ENCODE measurements at places on chromosomes 4 and X.

DNA sequence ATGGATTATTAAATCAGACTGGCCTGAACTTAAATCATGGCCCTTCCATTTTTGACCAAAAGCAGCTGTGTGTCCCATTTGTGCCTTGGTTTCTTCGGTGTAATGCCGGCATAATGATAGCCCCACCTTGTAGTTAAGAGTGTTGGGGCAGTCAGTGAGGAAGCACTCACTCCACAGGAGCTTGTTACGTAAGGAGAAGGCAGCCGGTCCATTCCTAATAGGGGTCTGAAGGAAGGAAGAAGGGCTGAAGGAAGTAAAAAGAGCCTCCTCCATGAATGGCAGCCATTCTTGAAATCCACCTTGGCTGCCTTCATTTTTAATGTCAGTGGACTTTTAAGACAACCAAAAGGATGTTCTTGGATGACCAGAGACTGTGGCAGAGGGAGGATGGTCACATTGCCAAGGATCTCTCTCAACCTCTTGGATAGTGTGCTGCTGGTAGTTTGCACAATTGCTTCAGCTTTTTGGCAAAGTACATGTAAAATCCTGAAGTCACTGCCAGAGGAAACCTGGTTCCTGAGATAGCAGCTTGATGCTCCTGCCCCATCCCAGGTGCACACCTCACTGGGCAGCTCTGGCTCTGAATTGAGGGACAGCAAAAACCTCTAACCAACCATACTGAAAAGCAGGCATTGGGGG lies 113.5 kb downstream of the PTTG2 start:
- DNase-seq: no peak

DNA sequence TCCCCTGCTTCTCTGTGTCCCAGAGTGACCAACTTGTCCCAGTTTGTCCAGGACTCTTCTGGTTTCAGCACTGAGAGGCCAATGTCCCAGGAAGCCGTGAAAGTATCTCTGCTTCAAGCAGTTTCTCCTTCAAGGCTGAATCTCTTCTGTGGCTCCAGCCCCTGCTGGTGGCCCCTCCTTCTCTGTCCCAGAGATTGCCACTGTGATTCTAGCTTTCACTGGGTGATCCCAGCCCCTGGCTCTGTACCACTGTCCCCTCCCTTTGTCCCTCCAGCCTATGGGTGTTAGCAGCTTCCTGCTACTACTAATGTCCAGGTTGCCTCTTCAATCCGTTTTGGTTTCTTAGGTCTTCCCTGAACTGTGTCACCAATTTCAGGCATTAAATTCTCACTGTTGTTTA lies 70.5 kb downstream of the SOX3 start:
- no peak for DNase-seq

DNA sequence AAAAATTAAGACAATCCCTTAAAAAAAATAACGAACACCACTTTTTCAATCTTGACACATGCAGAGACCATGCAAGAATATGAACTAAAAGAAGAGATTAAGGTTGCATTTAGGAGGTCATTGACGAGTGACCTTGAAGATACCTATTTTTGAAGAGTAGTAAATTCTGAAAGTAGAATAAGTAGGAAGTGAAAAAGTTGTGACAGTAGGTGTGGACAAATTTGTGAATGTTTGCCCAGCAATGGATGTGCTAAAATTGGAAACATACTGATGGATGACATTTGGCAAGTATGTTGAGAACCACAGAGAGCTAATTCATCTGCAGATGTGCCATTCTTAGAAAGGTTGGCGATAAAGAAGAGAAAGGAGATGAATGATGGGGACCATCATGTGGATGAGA lies 213.7 kb upstream of the VCX3A start:
- no peak for DNase-seq

- no peak for DNase-seq
These were observed 46.0 kb upstream of the TEX13A start for GRCh38 chrX:105266456-105266855.

GRCh38 chrX:130247996-130248395 lies 20.7 kb downstream of the ZNF280C start:
- no peak for DNase-seq

- no peak for DNase-seq
These were observed 66.9 kb upstream of the MMAA start for GRCh38 chr4:145552181-145552822.

DNA sequence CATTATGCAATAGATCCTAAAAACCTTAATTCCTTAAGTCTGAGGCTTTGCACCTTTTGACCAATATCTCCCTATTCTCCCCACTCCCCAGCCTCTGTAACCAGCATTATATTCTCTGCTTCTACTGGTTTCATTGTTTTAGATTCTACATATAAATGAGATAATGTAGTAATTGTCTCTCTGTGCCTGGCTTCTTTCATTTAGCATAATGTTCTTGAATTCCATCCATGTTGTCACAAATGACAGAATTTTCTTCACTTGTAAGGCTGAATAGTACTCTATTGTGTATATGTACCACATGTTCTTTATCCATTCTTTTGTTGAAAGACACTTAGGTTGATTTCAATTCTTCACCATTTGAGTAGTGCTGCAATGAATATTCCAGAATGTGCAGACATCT lies 66.0 kb downstream of the MAGEC1 start:
- DNase-seq: no peak

GRCh38 chr4:83677656-83678055 lies 141.7 kb downstream of the GPAT3 start:
- no peak for DNase-seq

DNA sequence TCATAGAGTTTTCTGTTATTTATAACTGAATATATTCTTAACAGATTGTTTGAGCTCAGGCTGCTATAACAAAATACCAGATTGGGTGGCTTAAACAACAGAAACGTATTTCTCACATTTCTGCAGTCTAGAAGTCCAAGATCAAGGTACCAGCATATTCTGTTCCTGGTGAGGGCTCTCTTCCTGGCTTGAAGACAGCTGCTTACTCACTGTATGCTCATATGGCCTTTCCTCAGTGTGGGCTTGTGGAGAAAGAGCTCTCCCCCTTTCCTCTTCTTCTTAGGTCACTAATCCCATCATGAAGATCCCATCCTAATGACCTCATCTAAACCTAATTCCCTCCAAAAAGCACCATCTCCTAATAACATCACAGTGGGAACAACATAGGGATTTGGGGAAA lies 117.8 kb downstream of the RASGEF1B start:
- no peak for DNase-seq

GRCh38 chr4:89110541-89110985 lies 770 bp upstream of the TIGD2 start:
- no peak for DNase-seq

- no peak for DNase-seq
These were observed 21.9 kb downstream of the MAOA start for GRCh38 chrX:43677993-43678392.

GRCh38 chr4:121554382-121554781 lies 142.4 kb downstream of the ANXA5 start:
- DNase-seq: no peak

DNA sequence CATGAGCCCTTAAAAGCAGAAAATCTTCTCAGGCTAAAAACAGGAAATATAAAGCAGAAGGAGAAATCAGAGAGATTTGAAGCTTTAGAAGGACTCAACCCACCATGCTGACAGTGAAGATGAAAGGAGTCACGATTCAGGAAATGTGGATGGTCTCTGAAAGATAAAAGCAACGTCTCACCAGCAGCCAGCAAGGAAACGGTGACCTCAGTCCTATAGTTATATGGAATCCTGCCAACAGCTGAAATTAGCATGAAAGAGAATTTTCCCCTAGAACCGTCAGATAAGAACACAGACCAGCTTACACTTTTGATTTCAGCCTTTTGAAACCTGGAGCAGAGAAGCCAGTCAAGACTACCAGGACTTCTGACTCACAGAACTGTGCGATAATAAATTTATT lies 715.7 kb upstream of the HTR2C start:
- no peak for DNase-seq

GRCh38 chr4:150131581-150132228 lies 53.5 kb downstream of the DCLK2 start:
- no peak for DNase-seq

DNA sequence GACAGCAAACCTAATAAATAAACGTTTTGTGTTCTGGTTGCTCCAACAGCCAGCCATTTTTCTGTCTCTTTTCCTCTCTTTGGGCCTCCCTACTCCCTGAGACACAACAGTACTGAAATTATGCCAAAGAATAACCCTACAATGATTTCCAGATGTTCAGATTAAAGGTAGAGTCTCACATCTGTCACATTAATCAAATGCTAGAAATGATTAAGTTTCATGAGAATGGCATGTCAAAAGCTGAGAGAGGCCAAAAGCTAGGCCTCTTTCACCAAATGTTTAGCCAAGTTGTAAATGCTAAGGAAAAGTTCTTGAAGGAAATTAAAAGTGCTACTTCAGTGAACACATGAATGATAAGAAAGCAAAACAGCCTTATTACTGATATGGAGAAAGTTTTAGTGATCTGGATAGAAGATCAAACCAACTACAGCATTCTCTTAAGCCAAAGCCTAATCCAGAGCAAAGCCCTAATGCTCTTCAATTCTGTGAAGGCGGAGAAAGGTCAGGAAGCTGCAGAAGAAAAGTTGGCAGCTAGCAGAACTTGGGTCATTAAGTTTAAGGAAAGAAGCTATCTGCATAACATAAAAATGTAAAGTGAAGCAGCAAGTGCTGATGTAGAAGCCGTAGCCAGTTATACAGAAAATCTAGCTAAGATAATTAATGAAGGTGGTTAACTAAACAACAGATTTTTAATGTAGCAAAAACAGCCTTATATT lies 182.1 kb upstream of the NUDT6 start:
- no peak for DNase-seq

GRCh38 chrX:3293251-3293650 lies 53.2 kb downstream of the MXRA5 start:
- no peak for DNase-seq

- no peak for DNase-seq
These were observed 65.3 kb downstream of the HPRT1 start for GRCh38 chrX:134525086-134525792.

- no peak for DNase-seq
These were observed 28.1 kb downstream of the ANK2 start for GRCh38 chr4:113077575-113077974.

DNA sequence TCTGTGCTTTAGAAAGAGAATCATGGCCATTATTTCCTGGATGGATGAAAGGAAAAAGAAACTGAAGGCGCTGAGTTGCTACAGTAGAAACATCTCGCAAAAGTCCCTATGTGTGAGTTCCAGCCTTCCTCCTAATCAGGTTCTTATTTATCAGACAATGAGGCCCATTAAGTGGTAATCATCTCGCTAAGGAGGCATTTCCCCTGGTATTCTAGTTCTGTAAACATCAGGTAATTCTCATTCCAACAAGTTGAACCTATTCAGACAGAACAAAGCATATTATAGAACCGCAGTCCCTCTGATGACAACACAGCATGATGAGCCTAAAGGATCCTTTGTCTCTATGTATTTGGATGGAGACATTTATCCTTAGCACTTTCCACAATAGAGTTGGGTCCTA lies 205.7 kb upstream of the MAOA start:
- DNase-seq: no peak

DNA sequence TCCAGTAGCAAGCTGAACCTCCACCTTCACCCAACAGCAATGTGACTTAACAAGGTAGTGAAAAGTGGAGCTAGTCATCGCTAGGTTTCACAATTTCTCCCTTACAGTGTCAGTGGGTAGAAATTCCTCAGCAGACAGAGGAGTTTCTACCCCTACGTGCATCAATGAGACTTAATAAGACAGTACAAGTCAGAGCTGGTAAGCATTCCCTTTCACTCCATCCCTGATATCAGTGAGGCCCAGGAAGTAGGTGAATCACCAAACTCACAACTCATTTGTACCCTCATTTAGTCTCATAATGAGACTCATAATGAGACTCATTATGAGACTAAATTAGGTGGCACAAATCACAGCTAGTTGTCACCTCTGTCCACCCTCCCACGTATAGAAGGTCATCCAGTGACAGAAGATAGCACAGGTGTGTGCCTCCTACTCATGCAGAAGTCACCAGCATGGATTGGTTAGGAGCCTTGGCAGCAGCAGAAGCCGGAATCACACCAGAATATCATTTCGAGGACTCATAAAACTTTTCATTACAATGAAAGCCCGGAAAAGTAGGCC lies 50.8 kb upstream of the NUDT10 start:
- DNase-seq: no peak

GRCh38 chr4:28221536-28221935 lies 1360.9 kb downstream of the STIM2 start:
- no peak for DNase-seq

DNA sequence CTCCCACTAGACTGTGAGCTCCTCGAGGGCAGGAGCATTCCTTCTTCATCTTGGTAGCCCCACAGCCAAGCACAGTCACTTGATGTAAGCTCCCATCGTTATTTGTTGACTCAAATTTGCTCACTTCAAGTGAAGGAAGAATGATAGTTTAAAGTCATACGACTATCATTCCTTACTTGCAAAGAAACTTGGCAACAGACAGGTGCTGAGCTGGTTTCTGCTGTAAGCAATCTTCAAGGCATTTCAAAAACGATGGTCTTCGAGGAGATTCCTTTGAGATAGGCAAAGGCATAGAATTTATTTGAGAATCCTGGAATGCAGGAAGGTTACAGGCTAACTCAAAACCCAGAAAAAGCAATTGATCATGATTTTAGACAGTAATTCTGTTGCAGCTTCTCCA lies 64.8 kb downstream of the QDPR start:
- DNase-seq: no peak

- no peak for DNase-seq
These were observed 374.6 kb upstream of the SLC7A11 start for GRCh38 chr4:138616775-138617174.

- DNase-seq: no peak
These were observed 125.2 kb downstream of the STIM2 start for GRCh38 chr4:26985873-26986272.

DNA sequence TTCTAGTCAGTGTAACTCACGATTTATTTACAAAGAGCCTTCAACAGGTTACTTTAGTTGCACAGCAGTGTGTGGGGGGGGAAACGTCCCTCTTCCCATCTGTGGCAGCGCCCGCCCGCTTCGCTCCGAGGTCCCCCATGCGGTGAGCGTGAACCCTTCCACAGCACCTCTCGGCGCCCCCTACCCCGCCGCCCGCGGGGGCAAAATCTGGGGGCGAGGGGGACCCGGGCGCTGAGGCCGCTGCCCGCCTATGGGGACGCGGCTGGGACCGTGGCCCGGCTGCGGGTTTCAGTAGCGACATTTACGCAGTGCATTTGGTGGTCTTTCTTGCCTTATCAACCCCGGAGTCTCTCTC lies 6.4 kb downstream of the NKX6-1 start:
- DNase-seq: no peak

GRCh38 chr4:138452826-138453225 lies 210.7 kb upstream of the SLC7A11 start:
- DNase-seq: no peak

DNA sequence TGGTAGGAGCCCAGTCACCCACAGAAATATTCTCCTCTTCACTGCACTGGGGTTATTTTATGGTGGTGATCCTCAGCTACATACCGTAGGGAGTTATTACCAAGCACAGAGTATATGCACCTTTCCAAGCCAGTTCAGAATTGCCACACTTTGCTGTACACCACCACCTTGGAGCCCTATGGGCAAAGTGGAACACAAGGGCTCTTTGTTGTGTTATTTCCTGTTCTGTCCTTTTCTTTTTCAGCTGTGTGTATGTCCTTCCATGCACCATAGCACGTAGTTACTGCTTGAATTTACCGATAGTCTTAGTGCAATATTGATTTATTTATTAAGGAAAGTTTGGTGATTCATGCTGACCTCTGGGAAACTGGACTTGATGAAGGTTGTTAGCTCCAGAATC lies 8.3 kb downstream of the RNF128 start:
- DNase-seq: no peak

GRCh38 chr4:150140774-150141400 lies 62.6 kb downstream of the DCLK2 start:
- DNase-seq: no peak
